Activated CD4-positive, alpha-beta T cell treated with anti-CD3 and anti-CD28 coated beads, Interleukin-2, amount 10 ng/mL, durations not matched to agents 7 days and 5 days (primary cell): ENCODE measurements at places on chromosomes 7 and 10. TPM values are rescaled to one million over a fixed set of nuclear protein-coding genes. Genes with fewer than 3 reads are reported as not detected.
A peak's percentile ranks its signal among the peaks of the same experiment; 100 is the strongest.

DNA sequence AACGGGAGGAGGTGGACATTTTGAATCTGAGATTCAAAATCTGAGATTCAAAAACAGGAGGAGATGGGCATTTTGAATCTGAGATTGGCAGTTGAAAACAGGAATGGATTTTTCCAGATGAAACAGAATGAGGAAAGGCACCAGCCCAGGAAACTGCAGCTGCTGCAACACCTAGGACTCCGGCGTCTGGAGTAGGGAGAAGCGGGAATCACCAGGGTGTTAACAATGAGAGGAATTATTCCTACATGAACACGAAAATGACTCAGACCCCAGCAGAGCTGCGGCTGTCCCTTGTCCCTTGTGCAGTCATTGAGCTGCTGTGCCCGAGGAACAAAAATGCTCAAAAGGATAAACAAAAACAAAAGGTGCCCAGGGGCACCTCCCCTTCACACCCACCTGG, 59.9 kb upstream of the KAT6B start:
- no peak for DNase-seq

DNA sequence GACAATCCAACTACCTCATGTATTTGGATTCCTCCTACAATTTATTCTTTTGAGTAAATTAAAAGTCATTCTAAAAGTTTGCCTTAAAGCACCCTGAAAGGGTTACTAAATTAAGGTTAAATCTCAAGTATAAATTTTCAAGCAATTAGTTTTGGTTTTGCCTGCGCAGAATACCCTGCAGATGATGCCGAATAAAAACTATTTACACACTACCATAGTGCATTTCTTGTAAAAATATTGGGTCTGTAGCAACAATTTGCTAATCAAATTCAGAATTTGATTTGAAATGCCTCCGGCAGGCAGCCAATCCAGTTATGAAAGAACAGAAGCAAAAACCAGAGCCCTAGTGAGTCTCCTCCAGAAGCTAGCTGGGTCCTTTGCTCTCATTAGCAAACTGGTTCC, 122.2 kb downstream of the TWIST1 start:
- DNase-seq: no peak

The PDCD11 gene
- 43.4 TPM for total RNA-seq

The HOXA3 gene
- total RNA-seq: not detected

The RASA4 gene
- total RNA-seq: 19.7 TPM

DNA sequence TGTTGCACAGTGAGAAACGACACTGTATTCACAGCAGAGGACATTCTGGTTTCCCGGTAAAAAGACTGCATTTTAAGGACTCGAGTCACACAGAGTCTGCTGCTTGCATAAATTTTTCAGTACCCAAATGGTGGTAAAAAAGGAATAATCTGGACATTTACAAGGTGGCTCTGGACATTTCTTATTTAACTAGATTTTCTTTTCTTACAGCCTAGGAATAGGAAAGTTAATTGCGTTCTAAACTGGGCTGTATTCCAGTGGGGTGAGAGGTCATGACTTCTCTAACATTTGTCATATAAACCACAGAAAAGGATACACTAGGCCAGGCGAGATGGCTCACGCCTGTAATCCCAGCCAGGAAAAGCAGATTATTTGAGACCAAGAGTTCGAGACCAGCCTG, 237.5 kb upstream of the KLF6 start:
- no peak for DNase-seq

- peak; percentile 64 for DNase-seq
Observed at GRCh38 chr10:12594448-12594944, 245.1 kb downstream of the CAMK1D start.

- DNase-seq: no peak
Observed at GRCh38 chr7:10767771-10768170, 205.9 kb upstream of the PHF14 start.

The DLX5 gene
- not detected for total RNA-seq

DNA sequence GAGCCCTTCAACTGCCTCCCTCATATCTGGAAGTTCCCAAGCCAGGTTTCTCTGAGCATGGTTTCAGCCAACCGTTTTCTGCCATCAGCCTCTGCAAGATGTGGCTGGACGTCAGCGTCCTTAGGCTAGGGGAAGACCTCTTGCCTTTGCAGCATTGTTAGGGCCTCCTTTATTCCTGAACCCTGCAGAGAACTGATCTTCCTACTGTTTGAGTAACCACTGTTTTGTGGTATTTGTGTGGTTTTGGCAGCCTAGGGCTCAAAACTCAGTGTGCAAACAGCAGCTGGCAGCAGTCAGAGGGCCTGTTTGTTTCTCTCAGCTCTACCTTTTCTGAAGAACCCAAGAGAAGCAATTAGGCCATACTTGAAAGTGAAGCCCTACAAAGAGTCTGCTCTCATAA, 83.4 kb upstream of the SEMA3E start:
- DNase-seq: no peak

The PDE6C gene
- not detected for total RNA-seq

DNA sequence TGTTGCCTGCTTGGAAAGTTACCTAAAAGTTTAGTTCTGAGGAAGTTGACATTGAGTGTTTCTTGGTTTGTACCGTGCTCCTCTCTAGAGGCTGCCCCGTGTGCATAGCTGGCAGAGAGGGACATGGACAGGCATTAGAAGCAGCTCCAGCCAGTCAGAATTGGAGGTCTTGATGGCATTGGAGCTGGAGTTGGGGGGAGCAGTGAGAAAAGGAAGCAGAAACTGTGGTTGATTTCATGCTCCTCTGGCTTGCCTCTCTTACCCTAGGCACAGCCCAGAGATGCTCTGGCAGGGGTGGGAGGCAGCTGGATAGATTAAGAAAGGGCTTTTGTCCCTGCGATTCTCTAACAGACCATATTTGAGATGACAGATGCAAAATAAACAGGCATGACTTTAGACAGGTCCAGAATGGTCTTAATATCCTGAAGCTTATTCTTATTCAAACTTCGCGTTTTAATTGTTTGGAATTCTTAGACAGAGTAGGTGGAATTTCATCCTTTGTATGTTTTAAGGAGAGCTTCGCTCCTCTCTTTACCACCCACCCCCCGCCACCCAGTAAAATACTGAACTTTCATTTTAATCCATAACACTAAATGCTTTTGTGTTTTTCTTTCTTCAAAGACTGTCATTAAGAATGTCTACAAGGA, 73.5 kb upstream of the GLCCI1 start:
- no peak for DNase-seq

The GNAT3 gene
- total RNA-seq: not detected

DNA sequence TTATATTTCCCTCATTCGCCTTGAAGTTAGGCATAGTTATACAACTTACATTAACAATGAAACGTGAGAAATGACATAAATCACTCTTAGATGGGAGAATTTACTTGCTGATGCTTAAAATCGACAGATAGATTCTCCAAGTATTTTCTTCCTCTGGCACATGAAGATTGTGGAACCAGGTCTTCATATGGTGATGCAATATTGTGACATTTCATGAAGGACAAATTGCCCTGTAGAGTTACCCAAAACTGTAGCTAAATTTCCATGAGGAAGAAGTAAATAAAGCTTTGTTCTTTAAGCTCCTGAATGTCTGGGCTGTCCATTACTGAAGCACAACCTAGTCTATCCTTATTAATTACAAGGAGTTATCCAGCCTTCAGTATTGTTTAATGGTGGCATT, 353.1 kb downstream of the THSD7A start:
- DNase-seq: no peak

GRCh38 chr7:115009139-115009538, 87.2 kb downstream of the MDFIC start:
- peak; percentile 32 for DNase-seq

GRCh38 chr10:49040601-49041000, 74.7 kb downstream of the VSTM4 start:
- DNase-seq: no peak

- no peak for DNase-seq
Observed at GRCh38 chr10:24884793-24885192, 67.6 kb downstream of the PRTFDC1 start.

- no peak for DNase-seq
Observed at GRCh38 chr7:157785486-157786186, 448.8 kb downstream of the DNAJB6 start.

DNA sequence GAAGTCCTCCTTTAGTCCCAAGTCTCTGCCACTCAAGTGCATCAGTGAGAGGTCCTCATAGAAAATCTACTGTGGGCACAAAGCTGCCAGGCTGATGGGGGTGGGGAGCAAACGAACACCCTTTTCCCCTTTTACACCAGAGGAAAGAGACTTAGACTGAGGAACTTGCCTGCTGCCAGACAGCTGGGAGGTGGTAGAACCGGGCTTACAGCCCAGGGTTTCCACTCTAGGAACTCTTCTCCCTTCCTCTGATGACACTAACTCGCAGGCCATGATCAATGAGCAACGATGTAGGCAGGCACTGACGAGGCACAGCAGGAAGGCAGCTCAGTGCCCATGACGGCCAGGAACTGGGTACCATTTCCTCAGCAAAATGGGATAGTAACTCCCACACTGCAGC, 11.0 kb upstream of the SH2D4B start:
- no peak for DNase-seq

The PAX4 gene
- total RNA-seq: not detected

DNA sequence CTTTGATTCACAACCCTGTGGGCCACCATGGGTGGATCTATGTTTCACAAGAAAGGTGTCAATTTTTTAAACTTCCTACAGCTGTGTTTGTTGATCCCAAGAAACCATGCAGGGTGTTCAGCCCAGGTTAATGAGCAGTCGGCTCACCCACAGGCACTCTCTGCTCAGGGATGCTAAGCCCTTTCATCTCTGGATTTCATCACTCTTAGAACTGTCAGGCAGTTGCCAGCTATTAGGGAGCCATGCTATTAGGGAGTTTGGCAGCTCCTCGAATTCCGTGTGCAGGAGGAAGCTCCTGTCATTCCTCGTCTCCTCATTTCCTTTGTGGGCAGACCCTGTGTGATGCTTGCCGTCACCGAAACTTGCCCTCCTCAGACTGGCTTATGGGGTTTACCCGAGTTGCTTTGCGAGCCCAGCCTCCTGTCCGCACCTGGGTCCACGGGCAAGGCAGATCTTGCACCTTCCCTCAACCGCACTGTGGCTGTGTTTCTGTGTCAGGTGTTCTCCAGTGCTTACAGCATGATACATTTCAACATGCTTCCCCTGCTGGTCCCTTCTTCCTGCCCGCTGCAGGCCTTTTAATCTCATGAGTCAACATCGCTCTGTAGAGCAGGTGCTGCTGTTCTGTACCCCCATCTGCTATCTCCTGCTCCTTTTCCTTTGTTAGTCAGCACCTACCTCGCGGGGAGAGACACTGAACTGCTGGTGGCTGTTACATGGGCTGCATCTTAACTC, 509.8 kb downstream of the SUGCT start:
- DNase-seq: peak; percentile 15

GRCh38 chr7:71633551-71634008, 501.6 kb downstream of the GALNT17 start:
- DNase-seq: no peak

The HKDC1 gene
- total RNA-seq: 10.9 TPM

The WNT8B gene
- total RNA-seq: 0.40 TPM

- DNase-seq: no peak
Observed at GRCh38 chr10:95784279-95784913, 28.4 kb downstream of the ENTPD1 start.

GRCh38 chr10:1724921-1725488, 12.3 kb downstream of the ADARB2 start:
- no peak for DNase-seq

- no peak for DNase-seq
Observed at GRCh38 chr10:3438606-3439005, 266.0 kb upstream of the PITRM1 start.
